NCI-H460 (cell line): ENCODE measurements at places on chromosomes 11 and 22.

DNA sequence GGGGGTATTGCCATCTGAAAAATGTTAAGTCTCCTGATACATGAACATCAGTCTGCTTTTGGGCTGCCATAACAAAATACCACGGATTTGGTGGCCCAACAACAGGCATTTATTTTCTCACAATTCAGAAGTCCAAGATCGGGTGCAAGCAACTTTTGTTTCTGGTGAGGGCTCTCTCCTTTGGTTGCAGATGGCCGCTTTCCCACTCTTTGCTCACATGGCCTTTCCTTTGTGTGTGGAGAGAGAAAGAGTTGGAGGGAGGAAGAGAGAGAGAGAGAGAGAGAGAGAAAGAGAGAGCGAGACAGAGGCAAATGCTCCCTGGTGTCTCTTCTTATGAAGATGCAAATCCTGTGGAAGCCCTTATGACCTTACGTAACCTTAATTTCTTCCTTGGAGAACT is 2.5 kb upstream of the KRTAP5-2 start:
- DNase-seq = no peak

- DNase-seq = no peak
Observed at GRCh38 chr11:106161775-106162634, 84.5 kb downstream of the AASDHPPT start.

GRCh38 chr22:46362934-46363515 is 27.5 kb downstream of the TRMU start:
- no peak for DNase-seq

- DNase-seq = no peak
Observed at GRCh38 chr11:119375337-119376196, 5.9 kb downstream of the USP2 start.

- no peak for DNase-seq
Observed at GRCh38 chr11:18016789-18017188, 3.9 kb upstream of the SERGEF start.
